ENCODE measurements at places on chromosomes 6 and 20.
A peak's percentile ranks its signal among the peaks of the same experiment; 100 is the strongest.

- no peak for DNase-seq
Observed at GRCh38 chr6:138688580-138688979, 85.0 kb upstream of the CCDC28A start.

DNA sequence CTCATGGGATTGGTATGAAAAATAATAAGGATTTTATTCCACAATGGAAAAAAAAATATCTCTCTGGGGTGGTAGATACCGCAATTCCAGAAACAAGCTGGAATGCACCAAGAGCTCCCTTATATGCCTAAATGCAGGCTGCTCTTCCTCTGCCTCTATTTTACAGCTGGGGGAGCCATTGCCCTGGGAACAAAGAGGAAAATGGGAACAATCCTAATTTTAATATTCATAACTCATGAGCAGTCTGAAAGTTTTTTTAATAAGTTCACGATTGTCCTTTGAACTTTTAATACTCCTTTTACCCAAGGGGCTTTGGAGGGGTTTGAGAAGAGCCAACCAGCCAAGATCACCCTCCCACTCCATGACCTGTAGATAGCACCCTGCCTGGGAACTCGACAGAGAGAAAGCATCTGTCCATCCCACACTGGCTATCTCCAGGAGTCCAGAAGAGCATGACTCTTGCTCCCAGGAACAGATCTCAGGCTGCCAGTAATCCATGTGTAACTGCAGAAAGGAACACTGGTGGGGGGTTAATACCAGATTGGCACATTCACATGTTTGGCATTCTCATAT lies 74.7 kb downstream of the CD83 start:
- no peak for DNase-seq

DNA sequence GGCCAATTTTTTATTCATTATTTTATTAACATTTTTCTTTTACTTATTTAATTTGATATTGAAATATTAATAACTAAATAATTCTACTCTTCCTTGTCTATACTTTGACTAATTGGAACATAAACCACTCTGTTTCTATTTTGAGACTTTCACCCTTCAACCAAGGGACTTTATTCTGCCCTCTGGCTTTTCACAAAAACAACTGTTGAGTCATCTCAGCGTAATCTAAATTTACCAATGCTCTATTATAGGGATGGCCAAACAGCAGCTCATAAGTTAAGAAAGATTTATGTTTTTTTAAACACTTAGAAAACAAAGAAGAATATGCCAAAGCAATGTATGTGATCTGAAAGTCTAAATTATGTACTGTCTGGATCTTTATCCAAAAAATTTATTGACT lies 46.7 kb downstream of the DOP1A start:
- no peak for DNase-seq

DNA sequence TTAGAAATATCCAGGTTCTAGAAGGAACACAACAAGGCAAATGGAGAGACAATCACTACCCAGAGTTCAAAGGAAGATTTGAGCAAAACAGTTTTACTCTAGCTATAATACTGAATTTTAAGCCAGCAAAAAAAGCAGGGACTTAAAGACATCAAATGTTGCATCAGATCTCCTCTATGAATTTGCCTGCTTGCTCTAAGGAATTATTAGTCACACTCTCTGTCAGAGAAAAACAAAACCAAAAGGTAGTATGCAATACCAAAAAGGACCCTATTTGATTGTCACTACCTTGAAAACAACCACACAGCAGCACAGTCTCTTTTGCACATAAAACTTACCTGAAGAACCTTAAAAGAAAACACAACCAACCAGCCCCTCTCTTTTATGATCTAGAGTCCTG lies 46.3 kb downstream of the BTBD9 start:
- DNase-seq, result no peak

- DNase-seq, result no peak
Observed at GRCh38 chr6:128554302-128554701, 33.9 kb upstream of the PTPRK start.

GRCh38 chr6:56582236-56582635 lies 60.5 kb downstream of the DST start:
- no peak for DNase-seq

DNA sequence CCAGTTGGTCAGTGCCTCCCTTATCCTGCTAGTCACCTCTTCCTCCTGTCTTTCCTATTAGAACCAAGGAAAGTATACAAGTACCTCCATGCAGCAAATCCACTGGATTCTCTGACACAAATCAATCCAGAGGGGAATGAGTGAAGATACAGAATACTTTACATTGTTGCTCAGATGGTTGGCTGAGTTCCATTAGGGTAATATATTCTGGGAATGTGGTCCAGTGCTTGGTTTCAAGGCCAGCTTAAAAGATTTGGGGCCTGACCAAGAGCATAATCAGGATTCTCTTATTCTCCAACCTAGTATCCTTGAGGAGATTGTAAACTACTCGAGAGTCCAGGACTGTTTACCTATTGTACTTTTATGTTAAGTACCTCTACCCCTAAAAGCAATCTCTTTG lies 23.0 kb downstream of the CARMIL1 start:
- no peak for DNase-seq

GRCh38 chr6:70524721-70525286 lies 41.9 kb upstream of the SDHAF4 start:
- DNase-seq, result no peak

DNA sequence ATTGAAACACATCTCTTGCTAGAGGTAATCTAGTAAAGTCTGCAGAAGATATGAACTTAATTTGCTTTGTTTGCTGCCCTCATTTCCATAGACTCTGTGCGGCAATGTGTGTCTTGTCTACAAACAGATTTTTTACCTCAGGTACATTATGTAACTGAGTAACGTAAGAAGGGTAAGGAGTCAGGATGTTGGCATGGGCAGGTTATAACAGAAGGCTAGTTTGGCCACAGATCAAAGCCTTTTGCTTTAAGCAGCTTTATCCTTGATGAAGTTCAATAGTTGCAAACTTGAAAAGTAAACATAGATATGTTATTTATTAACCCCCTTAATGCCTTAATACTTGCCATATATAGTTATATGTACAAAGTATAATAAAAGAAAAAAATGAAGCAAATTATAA lies 391.6 kb upstream of the FKBP1C start:
- DNase-seq, result no peak

DNA sequence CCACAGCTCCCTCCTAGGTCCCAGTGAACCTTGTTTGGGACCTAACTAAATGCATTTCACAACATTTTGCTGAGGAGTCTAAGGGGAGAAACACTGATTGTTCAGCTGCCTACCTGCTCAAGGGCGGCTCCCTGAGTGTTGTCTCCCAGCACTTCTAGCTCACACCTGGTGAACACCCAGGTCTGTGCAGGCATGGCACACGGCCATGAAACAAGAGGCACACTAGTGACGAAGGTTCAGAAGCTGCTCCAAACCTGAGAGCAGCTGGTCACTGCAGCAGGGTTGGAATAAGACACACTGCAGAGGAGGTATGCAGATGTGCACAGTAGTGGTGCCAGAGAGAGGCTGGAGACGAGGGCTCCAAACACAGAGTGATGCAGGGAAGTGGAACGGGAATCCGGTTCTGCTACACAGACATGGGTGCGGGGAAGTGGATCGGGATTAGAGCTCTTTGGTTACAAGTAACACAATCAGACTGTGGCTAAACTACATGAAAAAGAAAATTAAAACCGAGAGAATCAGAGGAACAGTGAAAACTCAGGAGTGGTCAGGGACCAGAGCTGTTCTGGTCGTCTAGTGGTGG lies 486.1 kb upstream of the CDH4 start:
- no peak for DNase-seq

GRCh38 chr6:37134396-37135191 lies 35.4 kb upstream of the PIM1 start:
- DNase-seq, result peak; percentile 98

DNA sequence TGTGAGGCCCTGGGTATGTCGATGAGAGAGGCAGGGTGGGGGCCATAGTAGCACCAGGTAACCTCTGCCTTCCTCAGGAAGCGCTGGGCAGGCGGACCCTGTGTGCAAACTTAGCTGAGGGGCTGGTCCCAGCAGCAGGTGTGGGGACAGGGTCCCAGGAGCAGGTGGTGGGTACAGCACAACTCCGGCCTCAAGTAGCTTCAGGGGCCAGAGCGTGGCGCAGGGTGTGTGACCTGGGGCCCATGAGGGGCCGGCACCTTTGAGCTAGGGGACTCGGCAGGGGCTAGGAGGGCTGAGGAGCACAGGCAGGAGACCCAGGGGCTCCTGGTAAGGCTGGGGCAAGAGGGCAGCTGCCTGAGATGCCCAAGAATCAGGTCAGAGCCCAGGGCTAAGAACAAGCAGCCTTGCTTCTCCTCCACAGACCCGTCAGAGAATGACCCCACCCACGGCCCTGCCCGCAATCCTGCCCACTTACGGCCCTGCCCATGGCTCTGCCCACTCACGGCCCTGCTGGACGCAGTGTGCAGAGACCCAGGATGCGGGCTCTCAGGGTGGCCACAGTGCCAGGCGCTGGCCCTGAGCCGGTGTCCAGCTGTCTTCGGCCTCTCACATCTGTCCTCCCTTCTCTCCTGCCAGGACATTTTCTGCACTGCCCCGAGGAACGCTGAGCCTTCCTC lies 30.9 kb downstream of the CHRNA4 start:
- DNase-seq, result no peak
